Stomach (tissue), 19 donors: ENCODE measurements at places on chromosomes 12 and 14. TPM values are rescaled to one million over a fixed set of nuclear protein-coding genes. Genes with fewer than 3 reads are reported as not detected.

The FBXO34 gene
- total RNA-seq, result 54.0 TPM

The SMCO2 gene
- total RNA-seq, result not detected

The SLC10A1 gene
- not detected for total RNA-seq

The CLECL1 gene
- 1.7 TPM for total RNA-seq

The ACSM4 gene
- not detected for total RNA-seq

The CLEC6A gene
- not detected for total RNA-seq

The KRT8 gene
- total RNA-seq, result 1,740 TPM

The FOXM1 gene
- 23.2 TPM for total RNA-seq

The TAS2R20 gene
- total RNA-seq, result not detected

The APEX1 gene
- total RNA-seq, result 149 TPM

The ERP27 gene
- total RNA-seq, result 1.2 TPM

The IFNG-AS1 gene
- total RNA-seq, result not detected

The PTPRR gene
- total RNA-seq, result 11.1 TPM

The KITLG gene
- 27.2 TPM for total RNA-seq

The LMNTD1 gene
- not detected for total RNA-seq

The CEP128 gene
- 1.2 TPM for total RNA-seq

The GPR132 gene
- 1.7 TPM for total RNA-seq

The SRGAP1 gene
- 13.9 TPM for total RNA-seq

The EIF2S3B gene
- not detected for total RNA-seq

The BHLHE41 gene
- not detected for total RNA-seq

The GNB3 gene
- 0.89 TPM for total RNA-seq

The KRT83 gene
- not detected for total RNA-seq

The PIANP gene
- 0.14 TPM for total RNA-seq

The TCL1A gene
- total RNA-seq, result not detected
